ENCODE measurements at places on chromosomes 1 and 21.

GRCh38 chr1:30106125-30106524, 617.3 kb downstream of the MATN1 start:
- DNase-seq: no peak

DNA sequence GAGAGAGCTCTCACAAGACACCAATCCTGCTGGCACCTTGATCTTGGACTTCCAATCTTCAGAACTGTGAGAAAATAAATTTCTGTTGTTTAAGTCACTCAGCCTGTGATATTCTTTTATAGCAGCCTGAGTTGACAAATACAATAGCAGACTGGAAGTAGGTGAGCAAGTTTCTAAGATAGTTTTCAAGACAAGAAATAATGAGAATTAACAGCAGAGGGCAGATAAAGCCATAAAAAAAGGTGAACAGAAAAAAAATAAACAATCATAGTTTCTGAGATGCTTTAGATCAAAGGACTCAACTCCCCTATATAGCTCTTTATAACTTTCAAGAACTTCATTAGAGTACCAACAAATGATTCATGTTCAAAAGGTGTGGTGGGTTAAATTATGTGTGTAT, 119.8 kb downstream of the PLPPR5 start:
- no peak for DNase-seq

GRCh38 chr1:89276690-89277089, 4.0 kb upstream of the GBP5 start:
- no peak for DNase-seq

GRCh38 chr1:147771226-147772125, 11.1 kb upstream of the GJA5 start:
- no peak for DNase-seq

- DNase-seq: no peak
Measured at GRCh38 chr1:198604975-198605374, 33.9 kb upstream of the PTPRC start.

- DNase-seq: no peak
Measured at GRCh38 chr1:30420519-30421050, 302.8 kb downstream of the MATN1 start.

DNA sequence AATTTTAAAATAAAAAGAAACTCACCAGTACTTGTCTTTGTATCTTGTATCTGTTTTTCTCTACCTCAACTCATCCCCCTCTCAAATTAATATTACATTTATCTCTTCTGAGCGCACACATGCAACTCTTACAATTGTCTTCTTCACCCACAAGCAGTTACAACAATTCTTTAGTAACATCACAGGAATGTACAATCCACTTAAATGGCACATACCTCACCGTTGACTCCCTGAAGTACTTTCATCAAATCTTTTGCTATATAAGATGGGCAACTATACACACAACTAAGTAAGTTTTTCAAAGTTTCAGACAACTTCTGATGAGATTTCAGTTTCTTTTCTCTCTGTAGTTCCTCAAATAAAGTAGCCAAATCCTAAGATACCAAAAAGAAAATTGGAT, 28.3 kb downstream of the HEATR1 start:
- DNase-seq: no peak

- DNase-seq: no peak
Measured at GRCh38 chr1:208747979-208748378, 503.8 kb upstream of the PLXNA2 start.

DNA sequence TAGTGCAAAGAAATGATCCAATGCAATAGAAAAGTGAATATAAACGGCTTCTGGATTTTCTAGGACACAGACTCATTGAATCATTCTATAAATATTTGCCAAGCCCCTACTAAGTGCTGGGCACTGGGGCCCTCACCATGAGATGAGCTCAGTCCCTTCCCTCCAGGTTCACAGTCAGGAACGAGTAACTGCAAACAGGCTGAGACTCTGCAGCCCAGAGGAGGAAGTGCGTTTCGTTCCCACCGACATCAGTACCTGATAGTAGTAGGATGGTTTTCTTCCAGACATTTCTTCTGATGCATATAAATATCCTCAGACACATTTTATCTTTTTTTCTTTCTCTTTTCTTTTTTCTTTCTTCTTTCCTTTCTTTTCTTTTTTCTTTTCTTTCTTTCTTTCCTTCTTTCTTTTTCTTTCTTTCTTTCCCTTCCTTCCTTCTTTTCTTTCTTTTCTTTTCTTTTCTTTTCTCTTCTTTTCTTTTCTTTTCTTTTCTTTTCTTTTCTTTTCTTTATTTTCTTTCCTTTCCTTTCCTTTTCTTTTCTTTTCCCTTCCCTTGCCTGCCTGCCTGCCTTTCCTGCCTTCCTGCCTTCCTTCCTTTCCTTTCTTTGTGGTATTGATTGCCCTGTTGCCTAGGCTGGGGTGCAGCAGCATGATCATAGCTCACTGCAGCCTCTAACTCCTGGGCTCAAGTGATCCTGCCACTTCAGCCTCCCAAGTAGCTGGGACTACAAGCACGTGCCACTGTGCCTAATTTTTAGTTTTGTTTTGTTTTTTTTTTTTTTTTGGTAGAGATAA, 135.4 kb downstream of the DISC1 start:
- no peak for DNase-seq

DNA sequence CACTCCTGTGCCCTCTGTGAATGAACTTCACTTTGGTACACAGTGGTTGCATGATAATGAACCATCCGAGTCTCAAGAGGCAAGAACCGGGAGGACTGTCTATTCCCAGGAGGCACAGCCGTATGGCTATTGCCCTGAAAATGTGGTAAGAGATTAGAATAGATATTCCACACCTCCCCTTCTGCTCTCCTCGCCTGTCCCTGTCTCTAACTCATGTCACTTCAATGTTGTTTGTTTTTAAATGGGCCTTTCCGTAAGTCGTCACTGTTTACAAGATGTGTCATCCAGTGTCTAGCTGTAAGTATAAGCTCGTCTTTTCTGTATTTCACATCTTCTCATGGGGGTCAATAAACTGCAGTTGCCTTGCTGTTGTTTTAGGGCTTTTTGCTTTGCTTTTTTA, 122.2 kb downstream of the PATJ start:
- no peak for DNase-seq

- DNase-seq: no peak
Measured at GRCh38 chr1:205283270-205284147, 38.0 kb downstream of the NUAK2 start.

GRCh38 chr1:160767395-160768294, 28.3 kb upstream of the LY9 start:
- no peak for DNase-seq

- DNase-seq: no peak
Measured at GRCh38 chr1:76073481-76073880, 1.1 kb upstream of the ST6GALNAC3 start.

- DNase-seq: no peak
Measured at GRCh38 chr1:85363521-85363920, 87.1 kb upstream of the BCL10 start.

GRCh38 chr1:107689159-107689558, 275.8 kb downstream of the VAV3 start:
- no peak for DNase-seq

GRCh38 chr1:162390396-162391185, 9.1 kb downstream of the C1orf226 start:
- no peak for DNase-seq

- no peak for DNase-seq
Measured at GRCh38 chr1:177171536-177172123, 872 bp downstream of the BRINP2 start.

GRCh38 chr1:76224752-76225151, 150.2 kb downstream of the ST6GALNAC3 start:
- DNase-seq: no peak

GRCh38 chr1:145927916-145928643, 796 bp upstream of the RBM8A start:
- DNase-seq: no peak

DNA sequence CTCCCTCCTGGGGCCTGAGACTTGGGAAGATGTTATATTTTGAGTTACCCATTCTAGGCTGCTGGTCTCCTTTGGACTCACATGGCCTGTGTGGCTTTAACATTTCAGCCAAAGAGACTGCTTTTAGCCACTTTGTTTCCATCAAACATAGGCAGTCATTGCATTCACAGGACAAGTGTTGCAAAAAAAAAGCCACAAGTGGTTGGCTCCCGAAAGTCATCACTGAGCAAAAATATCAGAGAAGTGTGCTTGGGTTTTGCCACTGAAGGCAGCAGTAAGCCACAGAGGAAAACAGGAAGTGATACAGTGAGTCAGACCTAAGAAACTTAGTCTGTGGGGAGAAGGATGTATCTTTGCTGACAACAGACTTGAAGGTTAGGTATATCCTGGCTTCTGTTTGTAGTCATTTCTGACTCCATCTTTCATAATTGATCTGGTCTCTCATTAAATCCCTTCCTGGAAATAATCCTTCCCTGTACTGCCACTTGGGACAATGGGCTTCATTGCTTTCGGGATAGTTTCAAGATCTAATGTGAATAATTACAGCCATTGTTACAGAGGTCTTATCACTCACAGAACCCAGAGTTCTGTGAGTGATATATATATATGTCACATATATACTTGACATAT, 80.9 kb downstream of the COLGALT2 start:
- DNase-seq: peak; percentile 79

- no peak for DNase-seq
Measured at GRCh38 chr1:79781261-79781660, 774.7 kb upstream of the ADGRL4 start.

GRCh38 chr1:179145521-179145920, 63.7 kb downstream of the TOR3A start:
- DNase-seq: no peak

GRCh38 chr21:32298658-32299081, at the start of gene MRAP:
TSS of gene MRAP (plus strand) at chr21:32298855. CDS start at chr21:32298972, 117 bp downstream.
- no peak for DNase-seq

GRCh38 chr1:77925518-77925917, 37.1 kb downstream of the NEXN start:
- no peak for DNase-seq

GRCh38 chr1:48691429-48692001, 85.2 kb downstream of the BEND5 start:
- peak; percentile 36 for DNase-seq

DNA sequence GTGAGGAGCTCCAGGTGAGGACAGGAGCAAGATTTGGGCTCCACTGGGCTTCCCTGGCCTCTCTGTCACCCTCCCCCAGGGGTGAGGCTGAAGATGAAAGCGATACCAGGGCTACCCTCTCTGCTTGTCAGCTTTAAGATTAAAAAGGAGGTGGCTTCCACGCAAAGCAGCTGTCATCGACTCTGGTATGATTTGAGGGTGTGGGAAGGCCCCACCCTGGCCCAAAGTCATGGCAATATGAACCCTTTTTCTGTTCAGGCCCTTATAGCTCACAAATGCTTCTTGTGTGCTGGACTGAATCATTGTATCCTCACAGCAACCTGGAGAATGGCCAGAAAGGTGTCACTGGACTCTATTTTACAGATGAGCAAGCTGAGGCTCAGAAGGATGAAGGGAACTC, 41.6 kb downstream of the NUAK2 start:
- no peak for DNase-seq

DNA sequence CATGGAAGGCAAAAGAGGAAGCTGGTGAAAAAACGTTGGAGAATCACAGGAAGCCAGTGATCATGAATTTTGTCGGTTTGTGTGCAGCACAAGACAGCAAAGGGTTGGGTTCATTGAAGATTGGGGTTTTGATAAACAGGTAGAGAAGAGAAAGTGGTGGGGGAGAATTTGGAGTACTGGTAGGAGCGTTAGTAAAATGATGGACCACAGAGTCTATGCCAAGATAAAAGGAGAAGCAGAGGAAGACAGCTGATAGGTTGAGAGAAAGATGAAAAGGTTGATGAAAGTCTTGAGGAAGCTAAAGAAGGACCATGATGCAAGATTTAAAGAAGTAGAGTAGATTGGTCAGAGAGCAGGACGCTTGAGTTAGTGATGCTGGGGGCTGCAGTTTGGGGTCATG, 156.8 kb upstream of the POU3F1 start:
- DNase-seq: no peak

DNA sequence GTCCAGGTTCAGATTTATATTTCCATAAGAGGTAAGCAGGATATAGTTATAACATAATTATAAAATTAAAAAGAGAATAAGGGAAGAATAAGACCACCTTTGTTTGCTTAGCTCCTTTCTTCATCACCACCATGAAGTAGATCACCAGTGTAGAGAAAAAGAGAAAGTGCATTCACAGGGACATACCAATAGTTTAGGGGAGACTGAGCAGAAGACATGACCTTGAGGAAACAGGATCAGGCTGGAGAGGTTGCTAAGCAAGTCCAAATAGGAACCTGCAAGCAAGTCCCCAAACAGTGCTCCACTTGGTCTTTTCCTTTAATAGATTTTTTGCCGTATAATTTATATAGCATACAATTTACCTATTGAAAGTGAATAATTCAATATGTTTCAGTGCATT, 63.0 kb downstream of the KCNT2 start:
- DNase-seq: no peak

GRCh38 chr1:146035048-146035423, 13.5 kb upstream of the HJV start:
- DNase-seq: no peak

DNA sequence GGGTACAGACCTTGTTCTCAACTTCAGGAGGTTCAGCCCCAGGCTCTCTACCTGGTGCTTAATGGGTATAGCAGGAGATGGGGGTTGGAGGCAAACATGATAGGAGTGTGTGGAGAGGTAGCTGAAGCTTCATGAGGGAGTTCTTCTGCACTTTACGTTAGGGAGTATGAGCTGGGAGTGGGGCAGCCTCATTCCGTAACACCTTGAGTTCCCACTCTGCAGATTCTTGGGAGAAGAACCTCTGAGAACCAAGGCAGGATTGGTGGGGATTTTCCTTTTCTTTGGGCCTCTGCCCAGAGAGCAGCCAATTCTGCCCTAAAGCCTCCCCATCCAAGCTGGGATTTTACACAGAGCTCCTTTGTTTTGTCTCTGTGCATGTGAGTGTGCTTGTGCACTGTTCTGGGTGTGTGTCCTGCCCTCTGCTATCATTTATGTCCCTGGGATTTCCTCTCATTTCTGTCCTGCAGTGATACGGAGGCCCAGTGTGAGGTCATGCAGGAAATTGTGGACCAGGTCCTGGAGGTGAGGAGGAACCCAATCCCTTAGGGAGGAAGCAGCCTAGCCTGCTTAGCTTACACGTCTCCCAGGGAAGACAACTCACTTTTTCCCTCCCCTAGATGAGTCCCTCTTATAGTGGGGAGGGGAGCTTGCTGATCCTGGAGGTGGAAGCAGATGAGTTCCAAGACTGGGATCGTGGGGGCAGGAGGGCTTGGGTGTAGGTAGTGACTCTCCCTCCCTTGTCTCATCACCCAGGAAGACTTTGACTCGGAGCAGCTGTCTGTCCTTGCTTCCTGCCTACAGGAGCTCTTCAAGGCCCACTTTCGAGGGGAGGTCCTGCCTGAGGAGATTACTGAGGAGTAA, 11.6 kb upstream of the SLC27A3 start:
- DNase-seq: no peak

- DNase-seq: no peak
Measured at GRCh38 chr1:56437959-56438358, 141.4 kb downstream of the PLPP3 start.

All from GM13977 (cell line).